CD4-positive, alpha-beta T cell treated with Interleukin-6 at 100 ng/mL for 8 hours (primary cell): ENCODE measurements at places on chromosomes 1 and 21.
A peak's percentile ranks its signal among the peaks of the same experiment; 100 is the strongest.

- no peak for DNase-seq
These were observed 148.7 kb upstream of the LMO4 start for GRCh38 chr1:87179851-87180519.

GRCh38 chr1:40625476-40626382 lies 39.8 kb downstream of the RIMS3 start:
- DNase-seq, result no peak

DNA sequence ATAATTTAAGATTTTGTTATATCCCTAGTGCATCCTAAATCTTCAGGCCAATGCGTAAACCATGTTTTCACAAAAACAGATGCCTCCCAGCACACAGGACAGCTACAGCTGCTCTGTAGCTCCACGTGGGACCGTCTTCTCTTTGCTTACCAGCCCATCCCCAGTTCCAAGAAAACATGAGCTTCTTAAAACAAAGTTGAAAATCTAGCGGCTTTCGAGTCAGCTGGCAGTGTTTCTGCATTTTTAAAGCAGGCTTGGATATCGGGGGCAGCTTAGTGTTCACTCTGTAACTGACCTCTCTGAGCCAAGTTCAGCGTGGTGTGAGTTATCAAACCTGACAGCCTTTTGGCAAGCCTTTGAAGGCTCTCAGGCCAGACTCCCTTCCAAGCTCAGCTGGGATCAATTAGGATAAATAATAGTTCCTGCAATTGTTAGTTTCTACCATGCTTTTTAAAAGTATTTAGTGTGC lies 881.5 kb downstream of the LTN1 start:
- DNase-seq, result no peak

- no peak for DNase-seq
These were observed 45.3 kb upstream of the GPR157 start for GRCh38 chr1:9174243-9174642.

DNA sequence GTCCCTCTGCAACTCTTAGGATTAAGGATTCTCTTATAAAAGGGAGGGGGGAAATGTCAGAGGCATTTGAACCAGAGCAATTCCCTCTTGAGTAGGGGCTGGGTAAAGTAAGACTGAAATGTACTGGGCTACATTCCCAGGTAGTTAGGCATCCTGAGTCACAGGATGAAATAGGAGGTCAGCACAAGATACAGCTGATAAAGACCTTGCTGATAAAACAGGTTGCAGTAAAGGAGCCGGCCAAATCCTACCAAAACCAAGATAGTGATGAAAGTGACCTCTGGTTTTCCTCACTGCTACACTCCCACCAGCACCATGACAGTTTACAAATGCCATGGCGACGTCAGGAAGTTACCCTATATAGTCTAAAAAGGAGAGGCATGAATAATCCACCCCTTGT lies 14.3 kb upstream of the COX20 start:
- no peak for DNase-seq

GRCh38 chr1:6245869-6246496 lies 2.0 kb downstream of the HES3 start:
- DNase-seq, result no peak

DNA sequence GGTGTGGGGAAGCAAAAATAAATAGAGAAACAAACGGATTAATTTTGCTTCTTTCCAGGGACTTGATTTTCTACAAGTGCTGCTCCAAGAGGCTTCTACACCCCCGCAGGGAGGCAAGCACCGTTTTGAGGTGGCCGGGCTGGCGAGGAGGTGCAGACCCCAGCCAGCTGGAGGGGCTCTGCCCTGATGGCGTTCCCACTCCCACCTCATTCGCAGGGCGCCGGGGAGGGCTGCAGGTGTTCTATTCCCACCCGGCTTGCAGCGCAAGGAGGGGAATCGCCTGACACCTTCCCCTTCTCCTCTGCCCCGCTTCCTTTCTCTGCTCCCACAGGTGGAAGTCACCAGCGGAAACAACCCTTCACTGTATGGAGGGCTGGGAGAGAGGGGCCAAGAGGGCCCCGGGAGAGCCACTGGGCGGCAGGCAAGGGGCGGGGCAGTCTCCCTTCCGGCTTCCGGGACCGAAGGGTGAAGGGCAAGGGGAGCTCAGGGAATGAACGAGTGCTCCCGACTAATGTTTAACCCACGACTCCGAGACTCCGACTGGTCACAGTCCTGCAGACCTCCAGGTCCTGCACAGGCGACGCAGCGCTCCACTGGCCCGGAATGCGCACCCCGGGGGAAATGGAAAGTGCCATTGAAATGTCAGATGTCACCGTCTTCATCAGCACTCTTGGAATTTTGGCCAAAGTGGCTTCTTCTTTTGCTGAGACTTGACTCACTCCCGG lies 29.1 kb downstream of the TEX35 start:
- DNase-seq, result peak; percentile 20

DNA sequence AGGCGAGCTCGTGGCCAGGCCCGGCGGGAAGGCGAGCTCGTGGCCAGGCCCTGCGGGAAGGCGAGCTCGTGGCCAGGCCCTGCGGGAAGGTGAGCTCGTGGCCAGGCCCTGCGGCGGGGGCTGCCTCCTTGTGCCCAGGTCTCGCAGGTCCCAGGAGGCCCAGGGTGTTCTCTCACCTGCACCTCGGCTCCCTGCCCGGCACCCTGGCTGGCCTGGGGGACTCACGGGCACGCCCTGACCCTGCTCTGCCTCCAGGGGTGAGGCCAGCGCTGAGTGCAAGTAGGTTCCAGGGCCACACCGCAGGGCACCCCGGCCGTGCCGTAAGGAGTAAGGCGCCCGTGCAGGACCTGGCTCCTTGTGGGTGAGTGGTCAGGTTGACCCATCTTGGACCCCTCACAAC lies 4.4 kb downstream of the SDF4 start:
- no peak for DNase-seq

GRCh38 chr21:34962586-34963222 lies 86.4 kb downstream of the RUNX1 start:
- DNase-seq, result no peak

- no peak for DNase-seq
These were observed 76.1 kb upstream of the IRF2BP2 start for GRCh38 chr1:234686035-234686434.

DNA sequence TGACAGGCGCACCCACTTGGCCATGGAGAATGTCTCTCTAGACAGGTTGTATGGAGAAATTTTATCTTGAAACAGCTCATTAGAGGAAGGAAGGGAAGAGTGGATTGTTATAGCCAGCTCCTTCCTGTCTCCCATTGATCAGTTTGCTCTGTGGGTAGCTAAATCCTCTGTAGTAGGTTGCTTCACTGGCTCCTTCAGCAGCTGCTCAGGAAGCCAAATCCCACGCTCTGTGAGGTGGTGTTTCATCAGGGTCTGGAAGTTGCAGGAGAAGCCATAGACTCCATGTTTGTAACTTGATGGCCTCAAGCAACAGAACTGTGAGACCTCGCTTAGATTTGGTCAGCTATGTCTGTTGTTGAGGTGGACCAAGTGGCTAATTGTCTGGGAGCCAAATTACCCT lies 6.8 kb upstream of the NFYC start:
- no peak for DNase-seq

DNA sequence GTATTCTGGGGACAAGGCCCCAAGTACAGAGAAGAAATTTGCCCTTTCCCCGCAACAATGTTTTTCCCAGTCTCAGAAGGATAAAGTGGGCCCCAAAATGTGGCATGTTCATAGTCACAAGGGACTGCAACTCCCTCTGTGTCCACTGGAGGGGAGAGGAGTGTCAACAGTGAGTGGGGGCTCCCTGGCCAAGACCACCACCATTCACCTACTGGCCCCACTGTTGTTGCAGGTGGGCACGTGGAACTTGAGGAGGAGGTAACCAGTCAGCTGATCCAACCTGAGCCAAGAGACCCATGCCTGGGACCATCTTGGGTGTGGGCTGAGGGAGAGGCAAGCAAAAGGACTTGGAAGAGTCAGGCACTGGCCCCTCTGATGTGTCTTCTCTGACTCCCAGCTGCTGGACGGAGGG lies 777 bp downstream of the NUDT17 start:
- no peak for DNase-seq

- no peak for DNase-seq
These were observed 74.0 kb upstream of the BRINP3 start for GRCh38 chr1:190551638-190552037.

GRCh38 chr1:172708452-172708851 lies 49.5 kb downstream of the FASLG start:
- peak; percentile 63 for DNase-seq

- DNase-seq, result no peak
These were observed 32.4 kb upstream of the ZNF124 start for GRCh38 chr1:247204177-247204647.

DNA sequence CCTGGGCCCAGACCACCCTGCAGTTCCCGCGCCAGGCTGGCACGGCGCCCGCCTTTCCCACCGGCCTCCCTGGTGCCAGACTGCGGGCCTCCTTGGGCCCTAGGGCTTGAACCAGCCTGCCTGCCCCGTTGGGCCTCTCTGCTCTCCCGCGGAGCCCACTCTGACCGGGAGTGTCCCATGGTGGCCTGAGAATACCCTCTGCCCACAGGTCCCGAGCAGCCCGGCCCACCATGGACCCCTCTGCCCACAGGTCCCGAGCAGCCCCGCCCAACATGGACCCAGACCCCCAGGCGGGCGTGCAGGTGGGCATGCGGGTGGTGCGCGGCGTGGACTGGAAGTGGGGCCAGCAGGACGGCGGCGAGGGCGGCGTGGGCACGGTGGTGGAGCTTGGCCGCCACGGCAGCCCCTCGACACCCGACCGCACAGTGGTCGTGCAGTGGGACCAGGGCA lies 7.9 kb downstream of the MIB2 start:
- DNase-seq, result no peak

GRCh38 chr1:180173952-180174351 lies 19.3 kb downstream of the QSOX1 start:
- DNase-seq, result no peak

DNA sequence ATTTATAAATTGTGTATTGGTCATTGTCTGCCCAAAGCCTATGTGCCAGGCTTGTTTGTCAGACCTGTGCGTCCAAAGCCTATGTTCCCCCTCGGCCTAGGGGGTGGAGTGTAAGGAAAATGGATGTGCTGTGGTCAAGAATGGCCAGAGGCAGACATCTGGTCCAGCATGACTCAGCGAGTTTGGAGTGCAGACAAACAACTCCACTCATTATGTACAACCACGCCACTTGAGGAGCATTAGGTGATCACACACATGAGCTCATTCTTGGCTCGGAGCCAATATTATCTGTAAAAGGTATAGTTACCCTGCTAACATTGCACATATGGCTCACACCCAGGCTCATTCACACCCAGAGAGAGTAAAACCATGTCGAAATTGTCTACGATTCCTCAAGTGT lies 1047.6 kb upstream of the ADGRL4 start:
- DNase-seq, result no peak

DNA sequence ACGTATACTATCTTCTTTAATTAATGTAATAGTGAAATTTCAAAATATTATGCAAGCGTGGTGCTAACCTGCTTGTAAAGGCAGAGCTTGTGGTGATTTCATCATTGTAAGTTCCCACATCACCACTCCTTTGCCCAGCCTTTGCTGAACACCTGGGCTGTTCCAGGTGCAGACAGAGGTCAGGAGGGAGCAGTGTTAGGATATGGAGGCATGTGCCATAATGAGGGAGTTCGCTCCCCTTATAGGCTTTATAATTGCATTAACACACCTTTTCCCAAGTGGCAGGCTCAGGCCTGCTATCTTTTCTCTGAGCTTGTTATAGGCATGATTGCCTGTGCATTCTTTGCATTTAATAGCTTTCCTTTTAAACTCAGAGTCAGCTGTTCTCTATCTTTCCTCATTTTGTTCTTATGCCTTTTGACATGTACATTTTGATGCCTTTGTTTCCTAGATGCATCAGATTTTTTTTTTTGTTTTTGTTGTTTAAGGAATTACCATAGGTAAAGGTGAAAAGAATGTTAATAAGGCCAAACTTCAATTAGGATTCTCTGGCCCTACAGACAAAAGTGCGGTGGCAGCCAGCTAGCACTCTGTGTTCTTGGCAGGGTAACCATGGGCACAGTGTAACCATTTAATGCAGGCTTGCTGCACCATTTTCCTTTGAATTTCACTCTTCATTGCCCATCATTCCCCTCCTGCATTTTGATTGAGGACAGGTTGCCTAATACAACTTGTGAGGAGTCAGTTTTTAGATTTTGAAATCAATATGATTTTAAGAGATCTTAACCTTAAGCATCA lies 12.6 kb downstream of the NPL start:
- DNase-seq, result no peak

GRCh38 chr1:26831546-26832248 lies 5.2 kb downstream of the ZDHHC18 start:
- DNase-seq, result no peak

- DNase-seq, result no peak
These were observed 11.8 kb upstream of the PDIK1L start for GRCh38 chr1:26099780-26100179.

DNA sequence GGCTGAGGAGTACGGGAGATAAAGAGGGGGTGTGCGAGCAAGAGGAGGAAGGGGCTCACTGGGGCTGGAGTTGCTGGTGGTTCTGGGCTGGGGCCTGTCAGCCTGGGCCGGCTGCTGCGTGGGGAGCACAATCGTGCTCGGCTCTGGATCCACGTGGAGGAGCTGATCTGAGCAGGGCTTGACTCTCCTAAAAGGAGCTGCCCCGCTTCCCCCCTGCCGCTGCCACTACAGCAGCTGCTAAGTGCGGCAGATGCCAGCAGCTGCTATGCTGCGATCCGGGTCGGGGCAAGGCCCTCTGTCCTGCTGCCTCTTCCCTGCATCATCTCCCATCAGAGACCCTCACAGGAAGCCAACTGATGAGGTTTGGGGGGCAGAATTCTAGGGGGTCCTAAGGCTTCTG lies 165.9 kb downstream of the PCBP3 start:
- no peak for DNase-seq

DNA sequence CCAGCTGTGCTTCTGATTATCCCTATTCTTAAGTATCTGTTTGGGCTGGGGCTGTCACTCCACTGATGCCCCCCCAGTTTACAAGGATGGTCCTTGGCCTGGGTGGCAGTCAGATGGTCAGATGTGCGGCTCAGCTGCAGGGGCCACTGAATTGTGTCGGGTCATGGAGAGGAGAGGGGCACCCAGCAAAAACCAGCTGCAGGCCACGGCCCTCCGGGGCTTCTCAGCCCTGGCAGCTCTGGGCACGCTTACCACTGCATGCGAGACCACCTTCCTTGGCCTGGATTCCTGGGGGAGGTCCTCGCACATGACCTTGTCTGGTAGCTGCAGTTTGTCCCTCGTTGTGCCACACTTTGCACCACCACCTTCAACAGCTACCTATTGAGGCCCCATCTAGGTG lies 164.9 kb upstream of the TMEM51 start:
- DNase-seq, result no peak

- no peak for DNase-seq
These were observed 1.2 kb downstream of the TAL1 start for GRCh38 chr1:47230692-47231300.

DNA sequence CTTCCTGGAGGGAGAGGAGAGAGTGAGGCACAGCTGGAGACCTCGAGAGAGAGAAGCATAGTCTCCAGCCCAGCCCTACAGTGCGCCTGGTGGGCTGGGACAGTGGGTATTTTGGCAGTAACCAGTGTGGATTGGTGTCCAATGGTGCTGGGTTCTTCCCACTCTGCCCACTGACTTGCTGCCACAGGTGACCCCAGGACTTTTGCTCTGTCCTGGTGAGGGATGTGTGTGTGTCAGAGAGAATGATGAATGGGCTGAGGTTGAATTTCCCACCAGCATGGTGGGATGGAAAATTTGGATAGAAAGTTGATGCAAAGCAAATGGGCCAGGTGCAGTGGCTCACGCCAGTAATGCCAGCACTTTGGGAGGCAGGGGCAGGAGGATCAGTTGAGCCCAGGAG lies 26.3 kb downstream of the SERINC2 start:
- DNase-seq, result no peak
